ENCODE measurements at places on chromosomes 16 and 17. TPM values are rescaled to one million over a fixed set of nuclear protein-coding genes. Genes with fewer than 3 reads are reported as not detected.

- peak overlapping the region; percentile 28 for H3K27ac ChIP-seq
- no peak for DNase-seq
- no peaks in the 10 kb centered on the region for H3K36me3 ChIP-seq
Observed at GRCh38 chr17:42675348-42675964, 1.3 kb downstream of the PLEKHH3 start.

DNA sequence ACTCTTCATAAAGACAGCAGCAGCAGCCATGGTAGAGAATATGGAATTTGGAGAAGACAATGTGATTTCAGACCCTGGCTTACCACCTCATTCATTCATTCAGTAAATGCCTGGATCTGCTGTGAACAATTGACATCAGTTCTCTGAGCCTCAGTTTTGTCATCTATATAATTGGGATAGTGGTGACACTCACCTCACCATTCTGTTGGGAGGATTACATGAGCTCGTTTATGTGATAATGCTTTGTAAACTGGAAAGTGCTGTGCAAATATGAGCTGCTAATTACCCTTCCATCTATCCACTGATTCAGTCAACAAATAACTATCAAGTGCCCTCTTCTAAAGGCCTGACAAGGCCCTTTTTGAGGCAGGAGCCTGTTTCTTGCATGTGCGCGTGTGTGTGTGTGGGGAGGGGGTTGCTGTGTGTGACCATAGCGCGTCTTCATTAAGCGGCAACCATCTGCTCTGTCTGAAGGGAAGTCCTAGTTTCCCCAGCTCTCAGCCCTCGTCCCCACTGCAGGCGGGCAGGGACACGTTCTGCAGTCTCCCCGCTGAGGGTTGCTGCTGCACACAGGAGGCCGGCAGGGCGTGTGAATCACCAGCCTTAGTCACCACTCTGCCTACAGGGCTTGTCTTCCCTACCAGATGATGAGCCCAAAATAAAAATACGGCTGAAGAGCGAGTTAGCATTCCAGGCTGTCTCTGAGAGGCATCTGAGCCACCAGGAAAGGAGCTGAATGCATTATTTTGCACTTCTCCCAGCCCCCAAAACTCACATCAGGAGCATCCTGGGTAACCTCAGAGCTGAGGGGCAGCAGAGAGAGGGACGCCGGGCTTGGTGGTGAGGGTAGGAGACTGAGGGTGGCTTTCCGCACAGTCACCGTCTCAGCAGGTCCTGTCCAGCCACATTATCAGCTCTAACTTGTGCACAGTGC, 19.9 kb downstream of the ARL4D start:
- DNase-seq = peak; percentile 79
- H3K4me1 ChIP-seq = peaks cover 9% of the 10 kb centered on the region
- no peaks in the 10 kb centered on the region for H3K27me3 ChIP-seq
- no peaks in the 10 kb centered on the region for H3K36me3 ChIP-seq

GRCh38 chr17:75910699-75911098, 6.0 kb upstream of the MRPL38 start:
- no peaks in the 10 kb centered on the region for H3K36me3 ChIP-seq
- H3K27me3 ChIP-seq = no peaks in the 10 kb centered on the region
- no peak overlapping the region for H3K4me3 ChIP-seq
- H3K27ac ChIP-seq = no peak overlapping the region
- peak; percentile 33 for DNase-seq
- H3K4me1 ChIP-seq = no peaks in the 10 kb centered on the region

DNA sequence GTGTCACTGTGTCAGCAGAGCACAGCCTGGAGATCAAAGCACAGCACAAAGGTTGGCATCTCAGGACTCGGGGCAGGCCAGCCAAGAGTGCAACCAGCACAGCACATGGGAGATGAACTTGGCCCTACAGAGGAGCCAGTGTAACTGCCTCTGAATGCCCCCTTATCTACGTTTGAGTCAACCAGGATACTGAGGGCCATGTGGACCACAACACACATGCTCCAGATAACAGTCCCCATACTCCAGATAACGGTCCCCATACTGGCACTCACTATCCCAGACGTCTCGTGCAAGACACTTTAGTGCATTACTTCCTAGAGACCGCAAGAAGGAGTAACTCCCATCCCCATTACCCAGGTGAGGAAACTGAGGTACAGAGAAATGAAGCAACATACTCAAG, 88.2 kb downstream of the XYLT1 start:
- no peak for DNase-seq
- peaks cover 6% of the 10 kb centered on the region for H3K4me1 ChIP-seq
- H3K4me3 ChIP-seq = no peak overlapping the region
- no peaks in the 10 kb centered on the region for H3K27me3 ChIP-seq
- H3K27ac ChIP-seq = no peak overlapping the region

- H3K36me3 ChIP-seq = no peaks in the 10 kb centered on the region
- no peak overlapping the region for H3K27ac ChIP-seq
- H3K27me3 ChIP-seq = no peaks in the 10 kb centered on the region
- no peak overlapping the region for H3K4me3 ChIP-seq
Observed at GRCh38 chr16:67860589-67861398, 12.1 kb upstream of the EDC4 start.

GRCh38 chr16:28872952-28873351, 5.3 kb upstream of the ATP2A1 start:
- DNase-seq = no peak
- no peak overlapping the region for H3K4me3 ChIP-seq
- no peak overlapping the region for H3K27ac ChIP-seq
- no peaks in the 10 kb centered on the region for H3K27me3 ChIP-seq
- no peaks in the 10 kb centered on the region for H3K4me1 ChIP-seq

DNA sequence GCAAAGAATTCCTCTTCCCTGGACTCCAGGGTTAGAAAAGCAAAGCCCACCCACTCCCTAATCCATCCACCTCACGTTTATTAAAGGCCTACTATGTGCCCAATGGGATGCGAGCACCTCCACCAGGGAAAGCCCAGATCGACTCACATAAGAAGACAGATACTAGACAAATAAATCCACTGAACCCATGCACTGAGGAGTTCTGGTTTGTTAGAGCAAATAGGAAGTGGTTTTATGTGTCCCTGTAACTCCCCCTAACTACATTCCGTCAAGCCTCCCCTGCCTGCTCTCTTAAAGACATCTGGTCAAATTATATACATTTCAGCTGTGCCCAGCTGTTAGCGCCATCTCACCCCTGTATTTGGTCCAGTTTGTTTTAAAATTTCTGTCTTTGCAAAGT, 218.5 kb upstream of the RPL38 start:
- no peak overlapping the region for H3K4me3 ChIP-seq
- no peaks in the 10 kb centered on the region for H3K4me1 ChIP-seq
- H3K36me3 ChIP-seq = no peaks in the 10 kb centered on the region
- no peak overlapping the region for H3K27ac ChIP-seq

GRCh38 chr16:56792967-56793366, 63.0 kb downstream of the NUP93 start:
- no peak overlapping the region for H3K4me3 ChIP-seq
- no peak overlapping the region for H3K27ac ChIP-seq
- H3K4me1 ChIP-seq = no peaks in the 10 kb centered on the region
- no peaks in the 10 kb centered on the region for H3K27me3 ChIP-seq
- no peaks in the 10 kb centered on the region for H3K36me3 ChIP-seq
- DNase-seq = no peak

The IKZF3 gene
- polyA plus RNA-seq = 0.03 TPM
